ENCODE measurements at places on chromosomes 4 and X. TPM values are rescaled to one million over a fixed set of nuclear protein-coding genes. Genes with fewer than 3 reads are reported as not detected.

The UGDH gene
- total RNA-seq = 192 TPM

The IL9R gene
- total RNA-seq = not detected

The SPRY1 gene
- 413 TPM for total RNA-seq

The GPRIN3 gene
- total RNA-seq = 1.0 TPM

The DGAT2L6 gene
- not detected for total RNA-seq

The EMCN gene
- total RNA-seq = 1.4 TPM

The TRAPPC11 gene
- total RNA-seq = 23.2 TPM

The MAGEA12 gene
- total RNA-seq = not detected

The TGIF2LX gene
- total RNA-seq = not detected

The PGRMC1 gene
- total RNA-seq = 143 TPM

The KCTD8 gene
- total RNA-seq = not detected

The ASB5 gene
- total RNA-seq = not detected

The KLHL4 gene
- total RNA-seq = 2.7 TPM

The NUDT10 gene
- 2.1 TPM for total RNA-seq

The RBMXL3 gene
- total RNA-seq = not detected

The HADH gene
- 21.9 TPM for total RNA-seq

The UGT2B10 gene
- total RNA-seq = not detected

The RTL3 gene
- not detected for total RNA-seq

The HSD17B13 gene
- not detected for total RNA-seq

The SPANXA2 gene
- total RNA-seq = not detected

The NSUN7 gene
- not detected for total RNA-seq

The MBNL3 gene
- total RNA-seq = 4.2 TPM

The DCAF12L2 gene
- total RNA-seq = not detected

Data from cardiac ventricle fibroblast (primary cell).